ENCODE measurements at places on chromosomes 3 and 15.

- no peak overlapping the region for H3K27ac ChIP-seq
- H3K36me3 ChIP-seq: no peaks in the 10 kb centered on the region
- H3K4me1 ChIP-seq: no peaks in the 10 kb centered on the region
- DNase-seq: no peak
- H3K4me3 ChIP-seq: no peak overlapping the region
These were observed 14.8 kb upstream of the SH3BP5 start for GRCh38 chr3:15347063-15347736.

GRCh38 chr3:159322322-159322939 lies 520.6 kb downstream of the MFSD1 start:
- no peak overlapping the region for H3K27ac ChIP-seq
- no peaks in the 10 kb centered on the region for H3K4me1 ChIP-seq
- H3K4me3 ChIP-seq: no peak overlapping the region
- H3K27me3 ChIP-seq: no peaks in the 10 kb centered on the region
- peak; percentile 67 for DNase-seq

DNA sequence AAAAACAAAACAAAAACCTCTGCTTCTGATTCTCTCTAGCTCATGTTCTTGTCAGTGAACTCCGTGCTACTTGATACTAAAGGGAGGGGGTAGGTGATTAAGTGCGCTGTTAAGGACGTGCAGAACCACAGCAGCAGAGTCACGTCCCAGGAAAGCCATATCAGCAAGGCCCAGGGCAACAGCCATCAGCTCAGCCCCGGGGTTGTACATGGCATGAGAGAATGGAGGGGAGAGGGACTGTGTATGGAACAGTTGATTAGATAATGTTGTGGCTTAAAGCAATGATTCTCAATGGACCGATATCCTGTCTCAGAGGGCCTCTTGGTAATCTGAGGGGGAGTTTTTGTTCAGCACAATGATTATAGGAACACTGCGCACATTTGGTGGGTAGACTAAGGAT lies 27.6 kb downstream of the C2CD4A start:
- H3K27ac ChIP-seq: no peak overlapping the region
- no peaks in the 10 kb centered on the region for H3K36me3 ChIP-seq

DNA sequence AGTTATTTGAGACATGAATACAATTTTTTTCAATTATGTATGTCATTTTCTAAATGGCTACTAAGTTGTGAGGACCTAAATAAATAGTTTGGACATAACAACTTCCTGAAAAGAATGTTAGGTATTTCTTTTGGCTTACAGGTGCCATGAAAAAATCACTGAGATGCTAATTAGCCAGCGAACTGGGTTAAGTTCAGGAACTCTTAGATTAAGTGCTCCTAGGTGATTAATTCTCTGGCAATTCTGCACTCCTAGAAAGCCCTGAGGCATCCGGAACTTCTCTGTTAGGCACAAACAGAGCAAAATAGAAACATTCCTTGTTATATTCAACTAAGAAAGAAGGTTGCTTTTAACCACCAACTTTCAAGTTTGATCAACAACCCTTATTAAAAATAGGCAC lies 192.3 kb downstream of the STAG1 start:
- peaks cover 3% of the 10 kb centered on the region for H3K4me1 ChIP-seq
- no peak overlapping the region for H3K4me3 ChIP-seq
- H3K27ac ChIP-seq: peak overlapping the region; percentile 36
- no peaks in the 10 kb centered on the region for H3K27me3 ChIP-seq

DNA sequence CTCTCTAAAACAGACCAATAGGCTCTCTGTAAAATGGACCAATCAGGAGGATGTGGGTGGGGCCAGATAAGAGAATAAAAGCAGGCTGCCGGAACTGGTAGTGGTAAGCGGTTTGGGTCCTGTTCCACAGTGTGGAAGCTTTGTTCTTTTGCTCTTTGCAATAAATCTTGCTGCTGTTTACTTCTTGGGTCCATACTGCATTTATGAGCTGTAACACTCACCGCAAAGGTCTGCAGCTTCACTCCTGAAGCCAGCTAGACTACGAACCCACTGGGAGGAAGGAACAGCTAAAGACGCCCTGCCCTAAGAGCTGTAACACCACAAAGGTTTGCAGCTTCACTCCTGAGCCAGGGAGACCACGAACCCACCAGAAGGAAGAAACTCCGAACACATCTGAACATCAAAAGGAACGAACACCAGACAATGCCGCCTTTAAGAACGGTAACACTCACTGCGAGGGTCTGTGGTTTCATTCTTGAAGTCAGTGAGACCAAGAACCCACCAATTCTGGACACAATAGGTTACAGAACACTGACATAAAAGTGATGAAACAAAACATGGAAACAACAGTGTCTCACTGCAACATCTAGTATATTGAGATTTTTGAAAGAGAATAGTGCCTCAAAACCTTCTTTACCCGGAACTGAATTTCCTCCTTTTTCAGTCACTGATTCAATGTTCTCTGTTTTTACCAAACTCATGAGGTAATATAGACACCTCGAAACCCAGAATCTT lies 28.8 kb upstream of the PLSCR2 start:
- no peak overlapping the region for H3K27ac ChIP-seq
- H3K36me3 ChIP-seq: no peaks in the 10 kb centered on the region
- H3K4me3 ChIP-seq: no peak overlapping the region
- no peak for DNase-seq

GRCh38 chr3:156834962-156835535 lies 8.9 kb downstream of the LEKR1 start:
- no peak overlapping the region for H3K4me3 ChIP-seq
- no peaks in the 10 kb centered on the region for H3K36me3 ChIP-seq
- no peak overlapping the region for H3K27ac ChIP-seq
- DNase-seq: no peak
